ENCODE measurements at places on chromosomes 5 and 9.
A peak's percentile ranks its signal among the peaks of the same experiment; 100 is the strongest.

GRCh38 chr5:56918054-56918453 is 8.7 kb downstream of the SETD9 start:
- no peak for DNase-seq

DNA sequence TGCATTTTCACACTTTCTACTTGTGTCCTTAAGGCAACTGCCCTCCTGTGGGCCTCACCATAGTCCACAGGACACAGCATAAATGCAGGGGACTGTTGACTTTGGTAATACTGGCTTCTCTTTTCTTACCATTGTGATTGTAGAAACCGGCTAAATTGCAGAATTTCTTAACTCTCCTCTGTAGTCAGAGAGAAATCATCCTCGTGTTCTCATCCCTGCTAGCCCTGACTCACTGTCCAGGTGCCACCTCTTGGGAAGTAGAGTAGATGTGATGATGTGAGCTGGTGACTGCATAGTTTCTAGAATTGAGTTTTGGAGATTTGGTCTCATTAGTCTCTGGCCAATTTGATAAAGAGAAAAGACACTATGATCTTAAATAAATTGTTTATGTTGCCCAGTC is 5.5 kb downstream of the PHF24 start:
- no peak for DNase-seq

DNA sequence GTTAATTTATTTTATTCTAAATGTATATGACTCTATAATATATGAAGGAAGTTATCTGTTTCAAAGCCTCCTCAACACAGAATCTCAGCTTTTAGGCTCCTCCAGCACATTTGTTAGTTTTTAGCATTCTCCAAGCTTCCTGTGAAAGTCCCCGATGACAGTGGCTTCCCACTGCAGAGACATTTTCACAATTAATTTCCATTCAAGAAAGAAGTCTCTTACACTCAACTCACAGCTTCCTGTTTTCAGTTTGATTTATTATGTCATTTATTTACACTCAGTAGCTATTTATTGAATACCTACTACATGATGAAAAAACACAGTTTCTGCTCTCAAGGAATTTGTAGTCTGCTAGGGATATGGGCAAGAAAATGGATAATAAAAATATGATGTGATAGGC is 2228.2 kb upstream of the WWC1 start:
- DNase-seq: no peak

GRCh38 chr9:567128-567746 is 274.3 kb upstream of the DMRT1 start:
- no peak for DNase-seq

DNA sequence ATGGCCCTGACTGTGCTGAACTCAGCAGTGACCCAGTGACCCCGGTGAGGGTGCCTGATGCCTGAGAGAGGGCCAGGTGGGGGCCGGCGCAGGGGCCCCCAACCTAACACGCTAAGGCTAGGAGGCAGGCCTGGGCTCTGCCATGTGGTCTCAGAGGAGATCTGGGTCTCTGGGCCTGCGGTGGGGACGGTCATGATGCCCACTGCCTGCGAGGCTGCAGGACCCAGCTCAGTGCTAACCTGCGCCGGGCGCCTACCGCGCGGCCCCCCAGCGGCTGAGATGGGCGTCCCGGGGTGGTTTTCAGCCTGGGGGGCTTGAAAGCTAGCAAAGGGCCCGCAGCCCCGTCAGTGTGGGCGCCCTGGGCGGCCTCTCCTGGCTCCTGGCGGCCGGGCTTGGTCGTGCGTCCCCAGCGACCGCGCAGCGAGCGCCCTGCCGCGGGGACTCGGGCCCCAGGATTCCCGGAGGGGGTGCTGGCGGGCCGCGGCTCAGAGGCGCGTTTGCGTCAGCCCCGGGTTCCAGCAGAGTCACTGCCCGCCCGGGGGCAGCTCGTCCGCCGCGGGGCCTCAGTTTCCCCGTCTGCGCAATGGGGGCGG is 2.5 kb downstream of the EGFL7 start:
- no peak for DNase-seq

GRCh38 chr5:93340881-93341280 is 240.1 kb downstream of the NR2F1-AS1 start:
- no peak for DNase-seq

DNA sequence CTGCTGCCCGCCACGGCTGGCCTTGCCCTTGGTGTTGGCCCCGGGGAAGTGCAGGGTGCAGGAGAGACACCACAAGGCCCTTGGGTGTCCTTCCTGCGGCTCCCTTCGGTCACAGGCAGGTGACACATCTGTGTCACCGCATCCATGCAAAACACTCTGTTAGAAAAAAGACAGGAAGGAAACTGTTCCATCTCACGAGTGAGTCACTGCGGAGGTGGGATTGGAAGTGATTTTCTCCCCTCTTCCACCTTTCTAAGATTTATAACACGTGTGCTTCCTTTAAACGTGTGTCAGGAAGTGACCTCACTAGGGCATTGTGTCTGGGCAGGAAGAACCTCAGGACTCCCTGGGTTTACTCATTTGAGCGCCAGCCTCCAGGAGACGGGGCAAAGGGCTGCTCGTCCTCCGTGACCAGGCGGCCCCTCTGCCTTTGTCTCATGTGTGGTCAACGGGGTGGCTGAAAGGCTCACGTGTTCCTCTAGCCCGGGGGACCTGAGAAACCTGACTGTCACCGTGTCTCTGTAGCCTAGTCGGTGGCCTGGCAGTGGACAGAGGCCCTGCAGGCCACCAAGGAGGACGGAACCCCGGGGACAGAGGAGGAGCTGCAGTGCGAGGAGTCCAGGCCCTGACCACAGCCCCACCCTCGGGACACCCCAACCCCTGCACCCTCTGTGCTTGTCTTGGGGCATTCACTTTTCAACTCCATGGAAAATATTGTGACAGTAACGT is 4.9 kb upstream of the LCN1 start:
- no peak for DNase-seq

DNA sequence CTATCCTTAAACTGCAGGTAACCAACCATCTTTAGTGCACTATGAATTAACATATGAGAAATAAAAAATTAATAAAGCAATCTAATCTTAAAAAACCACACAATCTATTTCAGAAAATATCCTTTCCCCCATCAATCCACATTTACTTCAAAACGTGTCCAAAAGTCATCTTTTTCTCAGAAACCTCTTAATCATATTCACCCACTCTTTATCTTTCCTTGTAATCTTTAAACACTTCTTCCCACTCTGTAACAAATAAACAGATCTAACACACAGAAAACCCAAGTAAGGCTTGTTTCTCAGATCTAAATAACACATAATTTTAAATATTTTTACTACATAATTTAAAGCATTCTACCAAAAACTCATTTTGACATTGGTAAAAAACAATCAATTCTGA is 44.4 kb downstream of the EFCAB9 start:
- no peak for DNase-seq

- peak; percentile 55 for DNase-seq
These were observed 12.8 kb downstream of the NOTCH1 start for GRCh38 chr9:136532799-136533774.

GRCh38 chr9:120398286-120398685 is 181.7 kb downstream of the CDK5RAP2 start:
- no peak for DNase-seq

DNA sequence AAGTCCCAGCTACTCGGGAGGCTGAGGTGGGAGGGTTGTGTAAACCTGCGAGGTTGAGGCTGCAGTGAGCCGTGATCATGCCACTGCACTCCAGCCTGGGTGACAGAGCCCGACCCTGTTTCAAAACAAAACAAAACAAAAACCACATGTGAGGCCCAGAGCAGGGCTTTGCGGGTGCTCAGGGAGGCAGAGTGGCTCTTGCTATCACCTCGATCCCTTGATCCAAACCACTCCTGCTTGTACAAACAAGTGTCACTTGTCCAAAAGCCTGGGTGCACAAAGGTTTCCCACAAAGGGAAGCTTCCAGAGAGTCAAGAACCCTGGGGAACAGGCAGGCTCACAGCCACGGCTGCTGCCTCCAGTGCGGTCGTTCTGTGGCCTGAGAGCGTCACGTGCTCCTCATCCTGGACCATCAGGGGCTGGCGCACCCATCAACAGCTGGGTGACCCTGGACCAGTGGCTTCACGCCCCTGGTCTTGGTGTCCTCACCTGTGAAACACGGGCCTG is 162.7 kb downstream of the C9orf50 start:
- DNase-seq: no peak

DNA sequence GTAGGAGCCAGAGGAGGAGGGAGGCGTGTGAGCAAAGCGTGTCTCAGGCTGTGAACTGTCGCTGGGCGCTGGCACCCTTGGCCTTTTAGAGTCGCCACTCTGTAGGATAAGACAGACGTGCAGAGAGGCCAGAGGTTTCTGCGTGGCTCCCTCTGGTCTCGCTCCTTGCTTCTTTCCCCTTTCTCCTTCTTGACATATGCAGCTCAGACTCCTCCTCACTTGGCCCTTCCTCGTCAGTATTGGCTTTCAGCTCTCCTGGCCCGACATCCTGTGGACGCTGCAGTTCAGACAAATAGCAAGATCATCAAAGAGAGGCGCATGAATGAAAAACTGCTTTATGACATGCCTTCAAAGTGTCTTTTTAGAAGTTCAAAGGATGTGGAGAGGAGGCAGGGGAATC is 116.8 kb upstream of the SPRY4 start:
- DNase-seq: peak; percentile 18

Measured in stimulated activated CD4-positive, alpha-beta T cell treated with anti-CD3 and anti-CD28 coated beads, Interleukin-4, amount 100 ng/mL, for 4 hours (primary cell).